ENCODE measurements at places on chromosomes 13 and 19. TPM values are rescaled to one million over a fixed set of nuclear protein-coding genes. Genes with fewer than 3 reads are reported as not detected.
A peak's percentile ranks its signal among the peaks of the same experiment; 100 is the strongest.

Gene TLE6
- not detected for total RNA-seq

GRCh38 chr13:33509642-33510229 lies 224.2 kb upstream of the STARD13 start:
- H3K4me3 ChIP-seq: peak overlapping the region; percentile 7
- H3K27me3 ChIP-seq: no peaks in the 10 kb centered on the region
- peak; percentile 21 for DNase-seq
- H3K36me3 ChIP-seq: no peaks in the 10 kb centered on the region

Gene TPTE2
- total RNA-seq: not detected

DNA sequence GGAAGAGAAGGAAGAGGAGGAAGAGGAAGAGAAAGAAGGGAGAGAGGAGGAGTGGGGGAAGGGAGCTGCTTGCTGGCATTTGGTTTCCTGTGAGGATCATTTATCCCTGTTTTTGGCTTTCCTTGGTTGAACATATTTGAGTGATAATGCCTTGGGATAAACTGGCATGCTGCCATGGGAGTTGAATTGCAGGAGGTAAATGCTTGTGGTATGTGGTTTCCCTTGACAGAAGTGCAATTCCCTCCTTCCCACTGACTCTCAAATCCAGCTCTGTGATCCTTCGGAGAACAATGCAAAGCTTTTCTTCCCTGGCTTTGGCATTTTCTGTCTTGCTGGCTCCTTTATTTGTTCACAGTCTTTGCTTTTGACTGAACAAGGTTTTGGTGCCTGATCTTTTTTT lies 27.2 kb upstream of the CBY2 start:
- no peaks in the 10 kb centered on the region for H3K36me3 ChIP-seq
- H3K4me1 ChIP-seq: no peaks in the 10 kb centered on the region
- no peaks in the 10 kb centered on the region for H3K27me3 ChIP-seq
- no peak overlapping the region for H3K27ac ChIP-seq
- no peak for DNase-seq
- no peak overlapping the region for H3K4me3 ChIP-seq

DNA sequence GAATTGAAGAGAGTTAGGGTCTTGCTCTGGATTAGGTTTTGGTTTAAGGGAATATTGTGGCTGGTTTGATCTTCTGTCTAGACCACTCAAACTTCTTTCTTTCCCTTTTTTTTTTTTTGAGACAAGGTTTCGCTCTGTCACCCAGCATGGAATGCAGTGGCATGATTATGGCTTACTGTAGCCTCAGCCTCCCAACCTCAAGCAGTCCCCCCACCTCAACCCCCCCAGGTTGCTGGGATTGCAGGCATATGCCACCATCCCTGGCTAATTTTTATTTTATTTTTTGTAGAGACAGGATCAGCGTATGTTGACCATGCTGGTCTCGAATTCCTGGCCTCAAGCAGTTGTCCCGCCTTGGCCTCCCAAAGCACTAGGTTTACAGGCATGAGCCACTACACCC lies 21.2 kb downstream of the ARHGAP35 start:
- no peaks in the 10 kb centered on the region for H3K27me3 ChIP-seq
- no peaks in the 10 kb centered on the region for H3K36me3 ChIP-seq

Gene KATNAL1
- total RNA-seq: 13.2 TPM

GRCh38 chr13:79528356-79528755 lies 47.4 kb downstream of the NDFIP2 start:
- no peak overlapping the region for H3K27ac ChIP-seq
- peaks cover 17% of the 10 kb centered on the region for H3K36me3 ChIP-seq
- no peak overlapping the region for H3K4me3 ChIP-seq
- H3K4me1 ChIP-seq: no peaks in the 10 kb centered on the region
- DNase-seq: no peak
- no peaks in the 10 kb centered on the region for H3K27me3 ChIP-seq

Gene SCN1B
- 20.8 TPM for total RNA-seq

Data from ascending aorta (tissue), 2 donors.